ENCODE measurements at places on chromosomes 11 and 22. TPM values are rescaled to one million over a fixed set of nuclear protein-coding genes. Genes with fewer than 3 reads are reported as not detected.

- H3K4me3 ChIP-seq = no peak overlapping the region
- no peaks in the 10 kb centered on the region for H3K27me3 ChIP-seq
- H3K4me1 ChIP-seq = no peaks in the 10 kb centered on the region
These were observed 22.7 kb upstream of the C1QTNF4 start for GRCh38 chr11:47616726-47617416.

- H3K27ac ChIP-seq = no peak overlapping the region
- H3K27me3 ChIP-seq = no peaks in the 10 kb centered on the region
- DNase-seq = no peak
- no peaks in the 10 kb centered on the region for H3K36me3 ChIP-seq
- H3K4me1 ChIP-seq = no peaks in the 10 kb centered on the region
- no peak overlapping the region for H3K4me3 ChIP-seq
These were observed 23.1 kb upstream of the TP53I11 start for GRCh38 chr11:44973632-44974401.

Gene ZFTA
- total RNA-seq = 31.0 TPM

DNA sequence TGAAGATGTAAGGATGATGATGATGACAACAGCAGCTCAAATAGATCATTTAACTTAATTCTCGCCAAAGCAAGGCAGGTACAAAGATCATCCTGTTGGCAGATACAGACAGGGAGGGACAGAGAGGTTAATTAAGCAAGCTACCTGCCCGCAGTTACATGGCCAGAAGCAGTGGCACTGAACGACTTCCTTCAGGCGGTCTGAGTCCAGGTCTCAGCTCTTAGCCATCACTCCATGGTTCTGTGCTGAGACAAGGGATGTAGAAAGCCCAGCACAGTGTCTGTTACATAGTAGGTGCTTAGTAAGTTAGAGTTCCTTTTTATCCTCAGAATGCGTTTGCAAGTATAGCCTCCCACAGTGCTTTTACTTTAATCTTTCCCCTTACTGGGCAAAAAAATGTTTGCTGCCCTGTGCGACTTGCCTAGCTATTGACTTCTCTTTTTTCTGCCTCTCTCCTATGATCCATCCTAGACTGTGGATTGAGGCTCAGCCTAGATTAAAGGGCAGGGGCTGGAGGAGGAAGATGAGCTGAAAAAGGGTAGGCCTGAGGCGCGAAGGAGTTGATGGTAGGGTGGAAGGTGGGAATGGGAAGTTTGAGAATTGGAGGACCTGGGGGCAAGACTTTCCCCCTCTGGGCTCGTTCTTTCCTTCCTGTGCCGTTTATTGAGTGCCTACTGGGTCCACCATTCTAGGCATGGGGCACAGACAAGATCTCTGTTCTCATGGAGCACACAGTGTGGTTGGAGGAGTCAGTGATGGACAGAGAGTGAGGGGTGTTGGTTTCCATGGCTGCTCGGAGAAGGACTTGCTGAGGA lies 108.2 kb upstream of the OR4B1 start:
- H3K27ac ChIP-seq = no peak overlapping the region
- H3K27me3 ChIP-seq = no peaks in the 10 kb centered on the region
- H3K4me1 ChIP-seq = peaks cover 7% of the 10 kb centered on the region

- no peaks in the 10 kb centered on the region for H3K36me3 ChIP-seq
- H3K4me3 ChIP-seq = no peak overlapping the region
- H3K4me1 ChIP-seq = peaks cover 24% of the 10 kb centered on the region
- DNase-seq = no peak
- no peak overlapping the region for H3K27ac ChIP-seq
These were observed 90.1 kb downstream of the ETS1 start for GRCh38 chr11:128497061-128497775.

DNA sequence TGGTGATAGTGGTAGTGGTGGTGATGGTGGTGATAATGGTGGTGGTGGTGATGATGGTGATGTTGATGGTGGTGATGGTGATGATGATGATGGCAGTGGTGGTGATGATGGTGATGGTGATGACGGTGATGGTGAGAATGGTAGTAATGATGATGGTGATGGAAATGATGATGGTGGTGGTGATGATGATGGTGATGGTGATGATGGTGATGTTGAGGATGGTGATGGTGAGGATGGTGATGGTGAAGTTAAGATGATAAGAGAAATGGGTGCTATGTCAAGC lies 11.8 kb downstream of the MRGPRG start:
- no peaks in the 10 kb centered on the region for H3K27me3 ChIP-seq
- H3K36me3 ChIP-seq = no peaks in the 10 kb centered on the region
- H3K4me3 ChIP-seq = no peak overlapping the region
- DNase-seq = no peak
- no peak overlapping the region for H3K27ac ChIP-seq

GRCh38 chr11:110527146-110527545 lies 97.4 kb downstream of the FDX1 start:
- peaks cover 9% of the 10 kb centered on the region for H3K4me1 ChIP-seq
- no peaks in the 10 kb centered on the region for H3K27me3 ChIP-seq
- H3K27ac ChIP-seq = no peak overlapping the region
- no peak for DNase-seq
- no peaks in the 10 kb centered on the region for H3K36me3 ChIP-seq

DNA sequence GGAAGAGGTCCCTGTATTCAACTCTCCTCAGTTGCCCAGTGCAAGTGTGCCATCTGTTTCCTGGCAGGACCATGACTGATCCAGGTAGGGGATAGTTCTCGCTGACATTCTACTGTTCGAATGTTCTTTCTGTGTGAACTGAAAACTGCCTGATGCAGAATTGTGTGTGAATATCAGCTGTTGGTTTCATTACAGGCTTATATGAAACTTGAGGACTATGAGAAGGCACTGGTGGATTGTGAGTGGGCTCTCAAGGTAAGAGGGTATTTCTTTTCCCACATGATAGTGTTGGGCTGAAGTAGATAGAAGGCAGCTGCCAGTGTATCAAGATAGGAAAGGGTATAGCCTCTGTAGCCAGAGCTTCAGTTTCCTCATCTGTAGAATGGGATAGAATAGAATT lies 15.3 kb downstream of the TTC12 start:
- H3K36me3 ChIP-seq = no peaks in the 10 kb centered on the region
- DNase-seq = no peak
- H3K27ac ChIP-seq = no peak overlapping the region
- no peaks in the 10 kb centered on the region for H3K4me1 ChIP-seq
- no peaks in the 10 kb centered on the region for H3K27me3 ChIP-seq

Gene TMEM121B
- 2.9 TPM for total RNA-seq

DNA sequence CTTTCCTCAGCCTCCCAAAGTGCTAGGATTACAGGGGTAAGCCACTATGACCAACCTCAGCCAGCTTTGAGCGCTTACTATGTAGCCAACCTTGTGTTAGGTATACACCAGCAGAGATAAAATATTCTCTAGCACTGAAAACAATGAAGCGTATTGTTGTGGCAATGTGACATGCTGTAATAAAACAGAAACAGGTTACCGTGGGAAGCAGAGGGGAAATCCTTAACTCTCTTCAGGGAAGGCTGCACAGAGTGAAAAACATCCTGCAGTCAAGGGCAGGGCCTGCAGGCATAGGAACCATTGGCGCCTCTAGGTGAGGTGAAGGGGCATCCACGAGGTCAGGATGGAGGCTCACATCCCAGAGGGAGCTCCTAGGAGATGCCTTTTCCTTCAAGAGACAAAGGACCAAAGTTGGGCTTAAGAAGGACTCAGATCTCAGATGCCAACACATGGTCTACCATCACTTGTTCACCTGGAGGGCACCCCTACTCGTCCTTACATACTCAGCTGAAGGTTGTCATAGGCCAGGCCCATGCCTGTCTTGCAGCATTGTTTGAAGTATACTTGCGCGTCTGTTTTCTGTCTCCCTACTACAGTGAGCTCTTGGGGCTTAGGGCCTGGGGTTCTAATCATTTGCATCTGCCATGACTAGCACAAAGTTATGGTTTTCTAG lies 8.0 kb downstream of the POLD4 start:
- no peaks in the 10 kb centered on the region for H3K36me3 ChIP-seq
- H3K4me1 ChIP-seq = no peaks in the 10 kb centered on the region
- no peak for DNase-seq

Gene OR52N4
- 1.1 TPM for total RNA-seq

Gene VWA5A
- 31.3 TPM for total RNA-seq

Measured in testis (tissue), 5 donors.